Central memory CD4-positive, alpha-beta T cell (primary cell): ENCODE measurements at places on chromosomes 4 and X.

GRCh38 chrX:39603230-39603629, 494.5 kb downstream of the BCOR start:
- no peak for DNase-seq

GRCh38 chr4:164799410-164799809, 45.5 kb downstream of the SMIM31 start:
- no peak for DNase-seq

GRCh38 chr4:136748773-136749172, 783.5 kb downstream of the PCDH18 start:
- no peak for DNase-seq

GRCh38 chr4:46870411-46870810, 38.6 kb downstream of the COX7B2 start:
- no peak for DNase-seq
